Stimulated activated CD4-positive, alpha-beta T cell treated with anti-CD3 and anti-CD28 coated beads, TNF-alpha, amount 100 ng/mL, for 1 hour (primary cell): ENCODE measurements at places on chromosomes 1 and 21.

DNA sequence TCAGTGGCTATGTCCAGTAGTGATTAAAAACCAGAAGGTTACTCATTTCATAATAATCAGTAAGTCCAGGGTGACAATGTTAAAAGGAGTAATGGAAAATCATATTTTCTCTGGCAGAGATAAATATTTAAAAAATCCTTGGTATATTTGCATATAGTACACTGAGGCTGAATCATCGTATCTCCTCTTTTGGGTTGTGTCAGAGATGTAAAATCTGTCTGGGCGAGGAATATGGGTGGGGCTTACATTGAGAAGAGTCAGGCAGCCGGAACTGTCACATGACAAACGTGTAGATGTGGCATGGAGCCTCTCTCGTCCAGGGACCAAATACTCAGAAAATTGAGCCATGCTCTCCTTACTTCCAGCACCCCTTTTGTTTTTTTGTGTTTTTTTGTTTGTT lies 120.9 kb downstream of the FMN2 start:
- no peak for DNase-seq

GRCh38 chr1:10338047-10338446 lies 60.8 kb upstream of the PGD start:
- DNase-seq = no peak

GRCh38 chr1:65420590-65421350 lies at the start of the genes LEPR and LEPROT:
TSS of gene LEPR (plus strand) at chr1:65420668. CDS start at chr1:65565566, 144,898 bp downstream.
TSS of gene LEPROT (plus strand) at chr1:65420668. CDS start at chr1:65420725, 57 bp downstream.
- no peak for DNase-seq

DNA sequence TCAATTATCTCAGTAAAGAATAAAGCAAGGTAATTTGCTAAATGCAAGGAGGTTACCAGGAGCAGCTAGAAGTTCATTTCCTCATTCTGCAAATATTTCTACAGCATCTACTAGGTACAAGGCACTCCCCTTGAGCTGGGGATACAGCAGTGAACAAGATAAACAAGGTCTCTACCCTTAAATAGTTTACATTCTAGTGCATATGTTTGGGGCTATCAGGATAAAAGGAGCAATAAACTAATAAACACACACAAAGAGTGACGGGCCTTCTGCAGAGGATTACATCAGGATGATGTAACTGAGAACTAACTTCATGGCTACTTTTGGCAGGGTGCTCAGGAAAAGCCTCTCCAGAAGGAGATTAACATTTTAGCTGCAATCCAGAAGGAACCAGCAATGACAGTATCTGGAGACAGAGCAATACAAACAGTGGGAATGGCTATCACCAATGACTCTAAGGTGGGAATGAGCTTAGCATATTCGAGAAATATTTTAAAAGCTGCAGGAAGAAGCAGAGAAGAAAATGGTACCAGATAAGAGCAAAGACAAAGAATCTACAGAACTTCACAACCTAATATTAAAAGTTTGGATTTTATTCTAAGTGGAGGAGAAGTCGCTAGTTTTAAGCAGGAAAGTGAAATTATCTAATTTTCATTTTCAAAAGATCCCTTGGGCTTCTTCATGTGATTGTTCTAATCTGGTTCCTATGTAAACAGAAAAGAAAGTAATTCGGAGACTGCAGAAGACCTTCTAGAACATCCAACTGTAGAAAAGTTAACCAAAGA lies 25.8 kb downstream of the TP53BP2 start:
- no peak for DNase-seq

DNA sequence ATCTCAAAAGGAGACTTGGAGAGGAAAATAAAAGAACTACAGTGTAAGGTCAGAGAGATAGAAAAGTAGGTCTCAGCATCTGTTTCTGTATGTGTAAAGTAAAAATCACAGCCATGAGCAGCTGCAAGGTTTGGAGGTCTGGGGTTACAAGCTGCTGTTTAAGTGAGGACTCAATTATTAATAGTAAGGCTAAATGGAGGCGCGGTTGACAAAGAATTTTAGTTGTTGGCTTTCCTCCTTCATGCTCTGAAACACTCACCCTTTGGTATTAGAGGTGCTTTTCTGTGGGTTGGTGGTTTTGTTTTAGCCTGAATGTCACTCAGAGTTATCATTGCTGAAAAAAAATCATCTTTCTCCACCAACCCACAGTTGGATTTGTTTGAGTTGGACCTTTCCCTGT lies 59.8 kb upstream of the HAO2 start:
- no peak for DNase-seq

DNA sequence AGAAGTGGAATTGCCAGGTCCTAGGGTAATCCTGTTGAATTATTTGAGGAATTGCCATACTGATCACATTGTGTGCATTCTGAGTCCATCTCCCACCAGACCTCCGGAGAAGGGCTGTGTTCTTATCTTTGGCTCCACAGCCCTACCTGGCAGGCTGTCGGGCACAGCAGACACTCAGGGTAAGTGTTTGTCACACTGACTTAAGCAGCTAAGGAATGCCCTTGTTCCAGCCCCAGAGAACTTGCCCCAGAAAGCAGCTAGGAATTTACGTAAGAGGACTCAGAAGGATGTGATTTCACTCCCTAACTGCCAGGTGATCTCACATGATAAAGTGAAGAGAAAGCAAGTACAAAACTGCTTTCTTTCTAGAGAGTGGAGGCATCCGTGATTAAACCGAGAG lies 21.0 kb downstream of the VASH2 start:
- DNase-seq = no peak

GRCh38 chr1:222547260-222547614 lies 667 bp downstream of the HHIPL2 start:
- DNase-seq = no peak

- DNase-seq = no peak
Measured at GRCh38 chr1:150567717-150568593, 11.5 kb downstream of the MCL1 start.

DNA sequence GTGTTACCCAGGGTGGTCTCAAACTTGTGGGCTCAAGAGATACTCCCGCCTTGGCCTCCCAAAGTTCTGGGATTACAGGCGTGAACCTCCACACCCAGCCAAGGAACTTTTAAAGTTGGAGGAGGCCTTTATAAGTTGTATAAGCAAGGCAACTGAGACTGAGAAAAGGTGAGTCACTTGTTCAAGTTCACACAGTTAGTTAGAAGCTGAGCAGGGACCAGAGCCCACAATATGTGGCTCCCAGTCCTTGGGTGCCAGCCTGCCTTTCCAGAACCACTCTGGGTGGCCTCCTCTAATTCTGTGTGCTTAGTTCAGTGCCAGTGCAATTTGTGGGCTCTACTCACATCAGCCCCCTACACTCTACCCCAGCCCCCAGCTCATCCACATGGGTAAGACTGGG lies 3.7 kb downstream of the RAB25 start:
- DNase-seq = no peak

DNA sequence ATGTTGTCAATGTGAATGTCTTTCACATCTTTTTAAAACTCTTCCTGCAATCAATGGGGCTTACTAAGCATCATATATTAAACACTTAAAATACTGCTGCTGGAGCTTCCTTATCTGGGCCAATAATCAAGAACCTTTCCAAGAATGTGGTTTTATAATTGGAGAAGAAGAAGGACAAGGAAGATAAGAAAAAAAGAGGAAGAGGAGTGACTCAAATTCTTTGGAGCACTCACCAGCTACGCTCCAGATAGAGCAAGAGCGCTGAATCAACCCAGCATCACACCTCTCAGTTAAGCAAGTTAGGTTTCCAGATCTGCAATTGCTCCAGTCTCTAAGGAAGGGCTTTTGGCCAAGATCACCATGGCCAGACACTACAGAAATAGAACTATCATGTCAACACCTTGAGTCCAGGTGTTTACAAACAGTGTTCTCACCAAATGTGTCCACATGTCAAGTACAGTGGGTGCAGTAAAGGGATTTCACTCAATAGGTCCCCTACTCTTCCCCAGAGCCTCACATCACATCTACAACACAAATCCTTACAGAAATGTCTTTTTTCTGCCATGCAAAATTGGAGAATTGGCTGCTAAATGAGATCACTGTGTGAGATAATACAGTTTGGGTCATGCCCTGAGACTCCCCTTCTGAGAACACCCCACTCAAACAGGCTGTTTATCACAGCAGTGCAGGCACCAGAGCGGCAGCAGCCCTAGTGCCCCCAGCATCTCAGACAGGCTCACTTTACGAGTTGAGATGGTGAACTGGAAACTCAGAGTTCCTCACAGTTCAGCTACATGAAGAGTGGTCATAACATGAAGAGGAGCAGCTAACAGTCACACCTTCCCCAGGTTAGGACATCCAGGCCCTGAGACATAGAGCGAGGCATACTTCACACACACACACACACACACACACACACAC lies 1.7 kb upstream of the SPRR2B start:
- no peak for DNase-seq

- no peak for DNase-seq
Measured at GRCh38 chr1:53128401-53128800, 14.0 kb downstream of the SLC1A7 start.

DNA sequence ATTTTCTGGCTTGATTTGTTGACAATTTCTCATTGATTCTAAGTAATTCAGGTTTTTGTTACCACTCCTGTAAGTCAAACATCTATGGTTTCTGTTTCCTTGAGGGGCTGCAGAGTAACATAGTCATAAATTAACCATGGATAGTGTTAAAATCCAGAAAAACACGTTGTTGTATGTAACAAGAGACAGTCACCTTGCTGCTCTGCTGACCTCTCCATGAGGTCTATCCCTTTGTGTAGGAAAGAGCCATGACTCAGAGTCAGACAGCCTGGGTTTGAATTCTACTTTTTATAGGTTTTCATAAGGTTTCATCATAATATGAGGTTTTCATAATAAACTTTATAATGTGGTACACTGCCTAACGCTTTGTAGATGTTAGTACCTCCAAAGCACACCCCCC lies 27.6 kb upstream of the NBL1 start:
- no peak for DNase-seq

DNA sequence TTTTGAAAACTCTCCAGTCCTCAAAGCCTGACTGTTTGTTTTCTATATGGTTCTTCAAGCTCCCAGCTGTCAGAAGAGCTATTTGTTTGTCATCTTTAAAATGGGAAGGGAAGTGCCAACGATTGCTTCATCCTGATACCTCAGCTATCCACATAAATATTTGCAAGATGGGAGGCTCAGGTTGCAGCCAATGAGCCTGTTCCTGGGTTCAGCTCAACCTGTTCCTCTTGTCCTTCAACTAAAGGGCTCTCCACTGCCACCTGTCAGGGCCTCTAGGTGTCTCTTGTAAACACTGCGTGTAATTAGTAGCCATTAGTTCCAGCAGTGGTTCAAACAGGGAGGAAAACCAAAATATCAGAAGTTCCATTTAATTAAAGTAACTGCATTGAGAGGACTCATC lies 445.1 kb downstream of the AJAP1 start:
- DNase-seq = no peak

GRCh38 chr1:42209526-42210251 lies 45.1 kb upstream of the GUCA2A start:
- no peak for DNase-seq

DNA sequence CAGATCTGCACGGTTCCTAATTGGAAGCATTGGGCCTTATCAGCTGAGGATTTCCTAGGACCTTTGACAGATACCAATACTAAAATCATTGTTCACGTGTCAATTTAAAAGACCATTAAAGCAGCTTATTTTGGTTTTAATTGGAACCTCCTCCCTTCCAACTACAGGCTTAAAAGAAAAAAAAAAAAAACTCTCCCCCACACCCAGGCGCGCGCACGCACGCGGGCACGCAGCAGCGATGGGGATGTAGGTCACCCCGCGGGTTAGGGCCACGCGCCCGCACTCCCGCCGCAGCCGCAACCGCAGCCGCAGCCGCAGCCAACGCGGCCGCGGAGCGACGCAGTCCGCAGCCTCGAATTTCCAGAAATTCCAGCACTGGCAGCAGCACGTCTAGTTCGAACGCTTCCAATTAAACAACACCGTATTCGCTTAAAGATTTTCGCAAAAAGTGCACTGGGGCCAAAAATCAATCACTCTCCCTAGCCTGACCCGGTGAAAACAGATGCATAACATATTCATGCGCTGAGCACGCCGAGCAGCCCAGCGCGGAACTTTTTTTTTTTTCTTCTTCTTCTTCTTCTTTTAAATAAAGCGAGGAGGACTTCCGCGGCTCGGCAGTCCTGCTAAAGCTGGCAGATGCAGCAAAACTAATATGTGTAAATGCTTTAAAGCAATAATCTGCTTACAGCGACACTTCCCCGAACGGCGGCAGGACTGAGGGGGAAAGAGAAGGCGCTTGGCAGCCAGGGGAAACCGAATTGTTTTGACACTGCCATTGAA lies 13.3 kb upstream of the BARHL2 start:
- no peak for DNase-seq

GRCh38 chr1:156371553-156372264 lies 2.7 kb downstream of the RHBG start:
- DNase-seq = no peak

DNA sequence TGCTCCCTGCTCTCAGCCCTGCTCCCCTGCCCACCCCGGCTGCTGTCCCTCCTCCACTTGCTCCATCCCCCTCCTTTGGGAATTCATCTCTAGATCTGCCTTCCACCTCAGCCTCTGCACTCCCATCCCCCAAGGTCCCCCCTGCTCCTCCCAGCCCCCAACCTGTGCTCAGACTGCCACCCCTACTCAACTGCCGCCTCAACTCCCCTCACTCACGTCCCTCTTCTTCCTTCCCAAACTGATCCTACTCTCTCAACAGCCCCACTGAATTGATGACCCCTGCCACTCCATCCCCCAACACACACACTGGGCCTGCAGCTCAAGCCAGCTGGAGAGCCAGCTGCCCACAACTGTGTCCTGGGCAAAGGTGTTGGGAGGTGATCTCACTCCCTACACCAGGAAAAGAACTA lies 15.8 kb upstream of the ETV3L start:
- DNase-seq = no peak

- DNase-seq = no peak
Measured at GRCh38 chr1:178382372-178382771, 114.4 kb downstream of the CLEC20A start.

DNA sequence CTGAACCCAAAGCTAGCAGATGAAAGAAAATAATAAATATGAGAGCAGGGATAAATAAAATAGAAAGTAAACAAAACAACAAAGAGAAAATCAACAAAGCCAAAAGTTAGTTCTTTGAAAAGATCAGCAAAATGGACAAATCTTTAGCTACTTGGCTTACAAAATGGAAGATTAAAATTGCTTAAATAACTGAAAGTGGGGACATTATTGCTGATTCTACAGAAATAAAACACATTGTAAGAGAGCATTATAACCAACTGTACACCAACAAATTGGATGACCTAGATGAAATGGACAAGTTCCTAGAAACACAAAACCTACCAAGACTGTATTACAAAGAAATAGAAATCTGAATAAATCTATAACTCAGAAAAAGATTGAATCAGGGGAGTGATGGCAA lies 238.3 kb upstream of the C1orf87 start:
- DNase-seq = no peak

GRCh38 chr1:175881246-175881976 lies 138.0 kb upstream of the TNR start:
- DNase-seq = no peak

GRCh38 chr1:69673321-69673720 lies 105.6 kb downstream of the LRRC7 start:
- DNase-seq = no peak

DNA sequence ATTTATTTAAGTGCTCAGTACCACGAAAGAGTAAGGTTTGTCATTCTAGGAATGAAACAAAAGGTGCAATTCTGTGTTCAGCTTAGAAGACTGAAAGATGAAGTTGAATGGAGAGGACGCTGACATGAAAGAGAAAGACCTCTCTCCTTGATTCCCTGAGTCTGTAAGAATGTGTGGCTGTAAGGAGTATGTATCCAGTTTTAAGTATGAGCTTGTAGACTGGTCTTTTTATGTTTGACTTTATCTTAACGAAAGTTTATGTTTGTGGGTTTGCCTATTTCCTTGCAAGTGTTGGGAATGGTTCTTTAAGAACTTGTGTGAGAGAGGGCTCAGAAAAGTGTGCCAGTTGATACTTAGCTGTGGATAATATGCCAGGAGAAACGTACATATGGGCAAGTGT lies 1.4 kb downstream of the CHD1L start:
- DNase-seq = no peak

GRCh38 chr21:35882791-35883240 lies 177.5 kb downstream of the SETD4 start:
- no peak for DNase-seq
